ENCODE measurements at places on chromosomes 2 and 18. TPM values are rescaled to one million over a fixed set of nuclear protein-coding genes. Genes with fewer than 3 reads are reported as not detected.

DNA sequence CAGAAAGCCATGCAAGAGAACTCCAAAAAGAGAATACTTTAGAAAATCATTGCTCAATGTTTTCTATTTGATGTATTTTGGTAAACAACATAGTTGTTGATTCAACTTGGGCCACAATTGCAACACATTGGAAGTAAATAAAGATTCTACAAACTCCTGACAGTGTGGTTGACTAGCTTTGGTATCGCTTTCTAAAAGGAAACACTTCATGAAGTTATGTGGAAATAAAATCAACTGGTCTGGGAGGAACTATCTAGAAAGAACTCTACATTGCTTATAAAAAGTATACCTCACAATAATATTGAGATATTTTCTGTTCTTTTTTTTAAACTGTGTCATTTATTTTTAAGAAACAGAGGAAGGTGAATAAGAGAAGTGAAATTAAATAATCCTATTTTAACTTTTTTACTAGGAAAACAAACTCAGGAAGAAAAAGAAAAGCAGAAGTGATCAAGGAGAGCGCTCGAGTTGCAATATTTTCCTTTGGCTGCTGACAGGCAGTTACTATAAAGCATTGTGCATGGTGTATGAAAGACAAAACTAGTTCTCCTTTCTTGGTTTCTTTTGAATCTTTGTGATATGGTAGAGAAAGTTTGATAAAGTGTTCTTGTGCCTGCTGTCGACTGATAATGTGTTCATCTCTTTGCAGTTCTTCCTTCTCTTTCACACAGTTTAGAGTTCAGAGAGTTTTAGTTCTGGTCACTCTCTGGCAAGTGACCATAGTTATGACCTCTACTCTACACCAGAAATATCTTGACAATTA, 3.0 kb downstream of the DHRS9 start:
- no peak for DNase-seq

The HNRNPLL gene
- total RNA-seq, result 38.7 TPM

The STON1 gene
- total RNA-seq, result 21.6 TPM

GRCh38 chr2:71747559-71747958, 294.2 kb downstream of the DYSF start:
- no peak for DNase-seq

The MFSD2B gene
- not detected for total RNA-seq

The TBR1 gene
- total RNA-seq, result not detected

DNA sequence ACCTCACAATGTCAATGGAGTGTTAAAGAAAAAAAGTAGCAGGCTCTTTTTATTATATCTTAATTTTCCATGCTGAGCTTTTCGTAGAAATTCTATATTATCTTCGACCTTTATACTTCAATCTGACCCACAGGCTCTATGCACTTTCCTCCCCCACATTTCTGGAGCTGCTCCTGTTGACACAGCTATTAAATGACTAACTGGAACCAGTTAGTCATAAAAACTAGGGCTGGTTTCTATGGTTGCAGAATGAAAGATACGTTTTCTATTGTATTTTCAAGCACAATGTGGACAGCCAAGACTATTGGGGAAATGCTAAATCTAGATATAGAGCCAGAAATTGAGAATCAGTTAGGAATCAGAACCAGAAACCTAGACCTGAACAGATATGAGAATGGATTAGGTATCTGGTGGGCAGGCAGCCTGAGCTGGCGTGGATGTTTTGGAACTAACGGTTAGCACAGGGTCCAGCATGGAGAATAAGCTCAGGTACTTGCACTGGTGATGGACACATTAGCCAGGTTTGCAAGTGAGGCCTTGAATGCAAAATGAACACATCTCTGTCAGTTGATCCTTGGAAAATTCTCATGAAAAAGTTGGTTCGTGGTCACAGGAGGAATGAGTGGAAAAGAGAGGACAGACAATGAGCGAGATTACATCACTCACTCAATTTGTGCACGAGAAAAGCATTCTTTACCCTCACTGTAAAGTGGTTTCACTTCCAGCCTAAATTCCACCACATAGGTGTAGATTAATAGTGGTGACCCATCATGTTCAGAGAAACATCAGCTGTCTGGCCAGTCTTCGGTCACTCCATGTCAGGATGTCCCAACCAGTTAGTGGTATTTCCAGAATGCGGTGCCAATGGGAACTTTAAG, 144.6 kb upstream of the EPHA4 start:
- DNase-seq, result peak; percentile 61

- DNase-seq, result no peak
Measured at GRCh38 chr2:53508667-53509066, 258.9 kb upstream of the CHAC2 start.

DNA sequence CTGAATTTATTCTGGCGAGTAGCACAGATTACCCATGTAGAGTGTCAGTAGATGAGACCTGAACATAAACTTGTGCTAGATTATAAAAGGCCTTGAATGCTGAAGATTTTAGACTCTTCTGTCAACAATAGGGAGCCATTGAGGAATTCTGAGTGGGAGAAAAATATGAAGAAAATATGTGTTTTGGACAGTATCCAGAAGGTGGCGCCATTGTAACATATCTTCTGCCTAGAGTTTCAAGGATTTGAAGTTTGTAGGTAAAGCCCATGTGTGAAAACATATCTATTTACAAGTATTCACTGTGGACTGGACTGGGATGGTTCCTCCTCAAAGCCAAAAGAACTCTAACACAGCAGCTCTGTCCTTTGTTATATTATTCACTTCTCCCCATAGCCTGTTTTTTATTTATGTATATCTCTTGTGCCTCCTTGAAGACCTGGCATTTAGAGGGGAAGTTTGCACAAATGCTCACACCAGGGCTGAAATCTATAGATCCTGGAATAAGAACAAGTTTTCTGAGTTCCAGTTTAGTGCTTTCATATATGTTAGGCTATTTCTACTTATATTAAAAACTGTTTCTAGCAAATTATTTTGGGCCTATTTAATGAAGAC, 124.9 kb downstream of the RDH14 start:
- DNase-seq, result peak; percentile 79

The RIOK3 gene
- total RNA-seq, result 70.7 TPM

DNA sequence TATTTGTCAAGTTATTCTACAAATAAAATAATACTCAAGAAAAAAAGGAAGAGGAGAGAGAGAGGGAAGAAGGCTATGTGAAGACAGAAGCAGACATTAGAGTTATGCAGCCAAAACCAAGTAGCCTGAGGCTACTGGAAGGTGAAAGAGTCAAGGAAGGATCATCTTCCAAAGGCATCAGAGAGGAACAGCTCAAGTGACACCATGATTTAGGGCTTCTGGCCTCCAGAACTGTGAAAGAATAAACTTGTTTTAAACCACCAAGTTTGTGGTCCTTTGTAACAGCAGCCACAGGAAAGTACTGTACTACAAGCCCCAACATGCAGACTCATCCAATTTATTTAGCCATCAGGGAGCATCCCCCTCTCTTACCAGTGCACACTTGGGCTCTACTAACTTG, 788.5 kb upstream of the LRRTM1 start:
- no peak for DNase-seq

The SH3RF3 gene
- total RNA-seq, result 2.1 TPM

DNA sequence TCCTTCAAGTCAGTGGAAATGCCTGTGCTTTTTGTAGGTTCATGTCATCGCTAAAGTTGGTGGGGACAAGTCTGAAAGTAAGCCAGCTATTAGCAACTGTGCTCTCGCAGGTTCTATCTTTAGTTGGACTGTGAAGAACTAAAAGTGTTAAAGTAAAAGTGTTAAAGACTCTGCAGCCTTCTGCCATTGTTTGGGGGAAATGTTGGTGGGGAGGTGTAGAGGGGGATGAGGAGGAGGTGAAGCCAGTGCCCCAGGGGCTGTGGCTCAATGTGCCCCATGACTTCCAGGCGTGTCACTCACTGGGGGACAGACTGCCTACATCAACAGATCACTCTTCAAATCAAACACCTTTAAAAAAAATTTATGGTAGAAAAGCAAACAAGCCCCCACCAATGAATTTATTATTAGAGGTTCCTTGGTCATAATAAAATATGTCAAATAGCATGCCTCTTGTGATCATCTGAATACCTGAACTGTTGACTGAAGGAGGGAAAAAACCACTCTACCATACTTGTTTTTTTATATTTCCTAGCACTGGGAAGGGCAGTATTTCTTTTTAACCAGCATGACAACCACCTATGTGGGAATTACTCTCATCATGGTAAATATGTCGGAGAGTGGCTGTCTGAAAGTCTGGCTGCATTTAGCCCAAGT, 19.3 kb downstream of the TGFA start:
- no peak for DNase-seq

GRCh38 chr2:121591199-121591598, 58.1 kb downstream of the CLASP1 start:
- DNase-seq, result no peak
